Stimulated activated CD8-positive, alpha-beta memory T cell treated with anti-CD3 and anti-CD28 coated beads, Interleukin-4, amount 100 ng/mL, for 24 hours (primary cell): ENCODE measurements at places on chromosomes 16 and 17.

- no peak for DNase-seq
These were observed 29.3 kb downstream of the TMEM92 start for GRCh38 chr17:50303596-50303995.

- DNase-seq: no peak
These were observed 22.7 kb downstream of the BCO1 start for GRCh38 chr16:81261049-81261648.

DNA sequence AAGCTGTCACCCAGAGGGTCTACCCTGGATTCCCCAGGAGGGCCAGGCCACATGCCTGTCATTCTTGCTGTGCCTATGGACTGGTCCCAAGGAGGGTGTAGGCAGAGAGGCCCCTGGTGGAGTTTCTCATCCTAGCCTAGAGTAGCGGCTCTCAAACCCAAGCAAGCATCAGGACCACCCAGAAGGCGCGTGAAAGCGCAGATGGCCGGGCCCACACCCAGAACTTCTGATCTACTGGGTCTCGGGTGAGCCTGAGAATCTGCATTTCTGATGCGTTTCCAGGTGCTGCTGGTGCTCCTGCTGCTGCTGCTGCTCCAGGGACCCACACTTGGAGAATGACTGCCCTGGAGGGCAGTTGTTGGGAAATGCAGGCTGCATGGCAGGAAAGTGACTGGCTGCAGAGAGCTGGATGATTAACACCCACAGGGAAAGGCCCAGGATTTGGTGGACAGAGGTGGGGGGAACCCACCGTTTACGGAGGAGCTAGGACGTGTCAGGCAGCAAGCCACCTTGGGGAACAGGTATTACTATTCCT, 9.5 kb upstream of the OSGIN1 start:
- DNase-seq: no peak

DNA sequence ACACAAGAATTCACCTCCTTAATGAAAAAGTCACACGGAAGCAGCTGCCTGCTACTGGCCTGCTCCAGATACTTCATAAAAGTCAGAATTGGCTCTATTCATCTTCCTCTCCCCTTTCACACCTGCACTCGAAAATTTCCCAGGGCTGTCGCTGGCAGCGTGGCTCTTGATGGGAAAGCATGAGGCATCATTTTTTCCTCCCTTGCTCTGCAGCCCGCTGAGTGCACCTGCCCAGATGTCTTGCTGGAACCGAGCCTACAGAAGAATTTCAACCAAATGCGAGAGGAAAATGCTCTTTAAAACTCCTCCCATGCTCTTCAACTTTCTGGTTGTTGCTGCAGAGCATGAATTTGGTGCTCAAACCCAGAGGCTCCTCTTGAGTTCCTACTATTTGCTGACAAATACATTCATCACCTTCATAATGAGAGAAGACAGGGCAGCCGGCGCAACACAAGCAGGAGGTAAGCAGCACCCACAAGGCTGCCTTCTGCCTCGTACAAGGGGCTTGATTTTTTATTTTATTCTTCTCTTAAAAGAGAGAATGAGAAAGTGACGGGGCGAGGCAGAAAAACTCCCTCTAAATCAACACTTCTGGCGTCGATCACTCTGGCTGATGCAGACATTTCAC, 146.8 kb downstream of the ZFHX3 start:
- no peak for DNase-seq

GRCh38 chr17:14201021-14201987, 35.4 kb downstream of the CDRT15 start:
- no peak for DNase-seq

GRCh38 chr16:55331648-55332185, 7.7 kb downstream of the IRX6 start:
- no peak for DNase-seq

DNA sequence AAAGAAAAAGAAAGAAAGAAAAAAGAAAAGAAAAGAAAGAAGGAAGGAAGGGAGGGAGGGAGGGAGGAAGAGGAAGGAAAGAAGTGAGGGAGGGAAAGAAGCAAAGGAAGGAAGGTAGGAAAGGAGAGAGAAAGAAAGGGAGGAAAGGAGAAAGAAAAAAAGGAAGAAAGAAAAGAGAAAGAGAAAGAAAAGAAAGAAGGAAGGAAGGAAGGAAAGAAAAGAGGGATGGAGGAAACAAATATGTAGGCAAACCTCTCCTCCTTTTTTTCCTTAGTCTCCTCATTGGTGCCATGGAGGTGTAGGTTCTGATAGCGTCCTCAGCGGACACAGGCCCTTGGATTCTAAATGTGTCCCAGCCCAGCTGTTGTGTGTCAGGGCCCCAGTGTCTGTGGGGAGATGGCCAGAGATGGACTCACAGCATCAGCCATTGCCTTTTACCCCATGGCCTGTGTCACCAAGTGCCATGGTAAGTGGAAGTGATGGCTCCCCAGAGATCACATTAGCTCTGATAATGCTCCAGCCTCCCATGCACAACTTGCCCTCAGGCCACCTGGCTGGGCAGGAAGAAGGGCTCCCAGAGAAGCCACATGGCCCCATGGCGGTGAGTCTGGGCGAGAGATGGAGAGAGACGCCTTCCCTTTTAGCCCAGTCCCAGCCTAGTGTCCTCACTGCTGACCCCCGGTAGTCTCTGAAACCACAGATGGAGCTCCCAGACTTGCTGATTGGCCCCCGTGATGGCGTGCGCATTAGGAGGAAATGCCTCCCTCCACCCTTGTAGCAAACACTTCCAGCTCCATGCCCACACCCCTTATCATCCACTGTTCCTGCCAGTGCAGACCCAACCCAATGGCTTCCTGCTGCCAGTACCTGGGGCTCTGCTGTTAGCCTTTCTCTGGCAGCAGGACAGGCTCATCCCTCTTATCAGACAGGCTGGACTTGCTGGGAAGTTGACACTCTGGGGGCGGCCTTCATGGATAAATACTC, 3.7 kb upstream of the SLC6A2 start:
- no peak for DNase-seq

- no peak for DNase-seq
These were observed 68.3 kb upstream of the ALOX12 start for GRCh38 chr17:6927290-6928126.

- DNase-seq: no peak
These were observed 198.0 kb upstream of the MAF start for GRCh38 chr16:79798416-79799053.

GRCh38 chr17:82248815-82249674, 20.2 kb downstream of the SLC16A3 start:
- DNase-seq: no peak

DNA sequence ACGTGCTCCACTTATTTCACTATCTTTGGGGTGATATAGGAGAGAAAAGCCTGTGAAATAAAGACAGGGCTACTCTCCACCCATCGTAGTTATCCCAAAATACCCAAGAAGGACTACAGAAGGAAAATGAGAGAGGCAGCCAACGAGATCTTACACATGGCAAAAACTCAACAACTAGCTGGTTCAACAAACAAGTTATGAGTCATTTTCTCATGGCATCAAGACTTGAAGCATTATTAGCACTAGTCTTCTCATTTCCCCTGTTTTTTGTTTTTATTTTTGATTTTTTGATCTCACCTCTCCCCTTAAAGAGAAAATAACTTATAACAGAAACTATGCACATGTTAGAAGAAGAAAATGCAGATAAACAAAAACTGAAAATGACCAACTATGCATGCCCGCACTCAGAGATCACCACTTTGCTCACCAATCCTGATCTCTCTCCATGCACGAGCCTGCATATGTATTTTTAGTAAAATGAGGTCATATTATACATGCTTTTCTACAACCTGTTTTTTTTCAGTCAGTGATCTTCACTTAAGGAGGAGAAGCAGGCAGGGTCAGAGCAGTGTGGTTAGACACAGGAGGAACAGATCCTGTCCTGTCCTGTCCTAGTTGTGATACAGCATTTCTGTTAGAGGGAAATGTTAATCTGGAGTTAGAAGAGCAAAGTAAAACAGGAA, 22.8 kb downstream of the FAM117A start:
- no peak for DNase-seq

DNA sequence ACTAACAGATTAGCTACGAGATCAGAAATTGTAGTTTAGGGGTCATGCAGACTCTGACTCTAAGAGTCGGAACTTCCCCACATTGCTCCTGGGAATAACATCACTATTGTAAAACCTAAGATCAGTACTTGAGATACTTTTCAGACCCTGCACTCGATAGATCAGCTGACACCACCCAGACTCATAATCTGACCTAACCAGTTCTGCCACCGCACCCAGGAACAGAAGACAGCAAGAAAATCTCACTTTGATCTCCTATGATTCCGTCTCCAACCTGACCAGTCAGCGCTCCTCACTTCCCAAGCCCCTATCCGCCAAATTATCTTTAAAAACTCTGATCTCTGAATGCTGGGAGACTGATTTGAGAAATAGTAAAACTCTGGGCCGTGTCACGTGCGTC, 27.2 kb upstream of the ASGR2 start:
- no peak for DNase-seq

DNA sequence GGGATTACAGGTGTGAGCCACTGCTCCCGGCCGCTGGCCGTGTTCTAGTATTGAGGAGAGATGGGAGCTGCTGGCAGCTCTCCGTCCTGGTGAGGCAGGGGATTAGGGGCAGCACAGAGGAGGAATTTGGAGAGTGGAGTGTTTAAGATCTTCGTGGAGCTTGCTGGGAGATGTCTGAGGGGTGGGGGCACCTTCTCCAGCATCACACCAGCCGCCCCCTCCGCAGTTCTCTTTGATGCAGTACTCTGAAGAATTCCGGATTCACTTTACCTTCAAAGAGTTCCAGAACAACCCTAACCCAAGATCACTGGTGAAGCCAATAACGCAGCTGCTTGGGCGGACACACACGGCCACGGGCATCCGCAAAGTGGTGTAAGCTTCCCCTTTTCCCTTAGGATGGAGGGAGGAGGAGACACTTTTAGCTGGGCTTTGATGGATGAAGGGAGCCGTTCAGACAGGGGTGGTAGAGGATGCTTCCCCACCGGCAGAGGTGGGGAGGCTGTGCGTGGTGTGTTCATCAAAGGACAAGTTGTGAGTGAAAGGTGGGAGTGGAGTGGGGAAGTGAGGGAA, 11.9 kb downstream of the ITGAM start:
- DNase-seq: no peak

DNA sequence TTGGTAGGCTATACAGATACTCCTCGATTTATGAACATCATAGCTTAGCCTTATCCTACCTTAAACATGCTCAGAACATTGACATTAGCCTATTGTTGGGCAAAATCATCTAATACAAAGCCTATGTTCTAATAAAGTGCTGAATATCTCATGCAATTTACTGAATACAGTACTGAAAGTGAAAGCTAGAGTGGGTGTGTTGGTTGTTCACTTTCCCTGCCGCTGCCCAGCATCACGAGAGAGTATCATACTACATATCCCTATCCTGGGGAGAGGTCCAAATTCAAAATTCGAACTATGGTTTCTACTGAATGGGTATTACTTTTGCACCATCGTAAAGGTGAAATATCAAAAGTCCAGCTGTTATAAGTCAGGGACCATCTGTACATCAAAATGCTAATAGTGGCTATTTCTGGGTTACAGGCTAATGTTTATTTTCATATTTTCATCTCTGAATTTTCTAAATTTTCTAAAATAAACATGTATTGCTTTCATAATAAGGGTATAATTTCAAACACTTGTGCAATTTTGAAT, 54.5 kb downstream of the NACA2 start:
- DNase-seq: no peak

DNA sequence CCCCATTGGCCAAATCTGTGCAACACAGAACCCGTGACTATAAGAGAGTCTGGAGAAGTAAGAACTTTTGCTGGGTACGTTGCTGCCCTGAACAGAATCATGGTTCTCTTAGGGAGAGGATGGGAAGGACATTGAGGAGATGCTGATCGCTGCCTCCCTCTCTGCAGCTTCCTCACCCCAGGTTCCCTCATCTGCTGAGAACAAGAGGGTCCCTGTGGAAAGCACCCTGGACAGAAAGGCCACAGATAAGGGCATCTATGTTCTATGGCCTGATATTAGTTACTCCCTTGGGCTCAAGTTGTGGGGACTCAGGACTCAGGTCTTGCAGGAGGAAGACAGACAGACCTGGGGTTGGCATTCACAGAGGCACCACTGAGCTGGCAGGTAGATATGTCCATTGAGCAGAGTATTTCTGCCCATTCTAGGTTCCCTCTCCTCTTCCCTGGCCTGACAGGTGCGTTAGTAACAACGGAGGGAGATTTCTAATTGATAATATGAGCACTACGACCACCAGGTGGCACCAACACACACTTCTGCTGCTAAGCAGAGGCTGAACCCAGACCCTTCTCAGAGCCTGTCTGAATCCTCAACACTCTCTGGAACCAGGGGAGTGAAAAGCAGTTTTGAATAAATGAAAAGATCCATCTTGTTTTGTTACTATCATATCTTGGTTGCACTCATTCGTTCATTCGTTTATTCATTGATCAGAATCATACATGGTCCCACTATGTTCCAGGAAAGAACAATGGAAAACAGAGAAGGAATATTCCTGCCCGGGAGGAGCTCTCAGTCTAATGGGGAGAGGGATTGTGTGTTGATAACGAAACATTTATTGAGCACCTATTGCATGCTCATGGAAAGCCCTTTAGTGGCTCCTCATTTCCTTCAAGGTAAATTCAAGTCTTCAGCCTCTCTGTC, 56.4 kb downstream of the SLC6A2 start:
- DNase-seq: peak; percentile 35

DNA sequence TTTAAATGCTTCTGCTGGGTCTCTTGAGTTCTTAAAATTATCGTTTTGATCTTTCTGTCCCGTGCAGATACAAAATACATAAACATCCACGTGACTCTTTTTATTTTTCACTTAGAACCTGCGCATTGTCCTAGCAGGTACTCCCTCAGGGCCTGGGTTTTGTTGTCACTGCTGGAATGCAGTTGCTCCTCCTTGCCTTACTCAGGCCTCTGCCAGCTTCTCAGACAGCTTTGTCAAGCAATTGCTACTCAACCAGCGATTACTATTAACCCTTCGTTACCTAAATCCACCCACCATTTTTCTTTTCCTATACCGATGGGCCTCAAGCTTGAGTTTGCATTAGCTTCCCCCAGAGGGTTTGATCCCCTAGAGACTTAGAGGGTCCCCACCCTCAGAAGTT, 405.9 kb upstream of the RBFOX1 start:
- DNase-seq: no peak

- no peak for DNase-seq
These were observed 8.7 kb downstream of the THRA start for GRCh38 chr17:40071313-40072039.
